AML-193 (cell line): ENCODE measurements at places on chromosomes 7 and 10.

DNA sequence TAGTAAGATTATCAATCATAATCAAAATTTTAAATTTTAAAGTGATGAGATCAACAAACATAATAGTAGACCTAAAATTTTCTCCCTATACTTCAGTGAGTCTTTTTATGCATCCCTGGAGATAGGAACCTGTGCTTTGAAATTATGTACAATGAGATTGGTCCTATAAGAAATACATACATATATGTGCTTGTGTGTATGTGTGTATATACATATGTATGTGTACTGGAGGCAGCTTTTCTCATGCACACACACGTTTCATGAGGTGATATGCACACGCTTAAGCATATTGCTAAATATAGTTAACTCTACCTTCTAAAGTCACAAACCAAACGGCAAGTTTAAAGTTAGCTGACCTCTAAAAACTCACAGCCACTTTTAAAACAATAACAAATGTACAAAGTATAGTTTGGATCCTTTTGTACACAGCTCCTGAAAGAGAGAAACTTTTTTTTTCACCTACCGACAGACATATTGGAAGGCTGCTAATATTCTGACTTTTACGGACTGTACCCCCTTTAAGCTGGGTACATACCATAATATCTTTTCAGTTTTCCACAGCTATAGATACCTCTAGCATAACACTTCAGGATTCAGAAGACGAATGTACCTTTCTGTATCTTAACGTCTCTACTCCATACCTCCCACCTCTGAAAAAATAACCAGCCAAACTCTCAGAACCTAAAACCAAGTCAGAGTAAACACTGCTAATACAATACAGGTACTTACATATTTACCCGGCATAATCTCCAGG is 3.3 kb downstream of the ITGB1 start:
- no peak for DNase-seq

DNA sequence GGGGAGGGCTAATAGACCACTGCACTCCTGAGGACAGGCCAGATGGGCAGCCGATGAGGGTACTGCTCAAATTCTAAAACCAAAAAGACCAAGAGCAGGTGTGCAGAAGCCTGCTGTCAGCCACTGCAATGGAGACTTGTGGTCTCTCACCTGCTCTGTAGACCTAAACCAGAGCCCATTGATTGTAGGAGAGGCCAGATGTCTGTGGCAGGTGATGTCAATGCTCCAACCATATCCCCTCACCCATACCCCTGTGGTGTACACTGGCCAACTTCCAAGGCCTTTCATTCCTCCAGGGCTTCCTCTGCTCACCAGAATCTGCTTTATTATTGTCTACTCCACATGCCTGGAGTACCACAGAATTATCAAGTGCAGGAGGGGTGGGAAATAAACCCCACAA is 116.9 kb upstream of the CHST15 start:
- no peak for DNase-seq

- DNase-seq, result peak; percentile 53
Observed at GRCh38 chr7:134547397-134548054, 1.4 kb upstream of the AKR1B15 start.

DNA sequence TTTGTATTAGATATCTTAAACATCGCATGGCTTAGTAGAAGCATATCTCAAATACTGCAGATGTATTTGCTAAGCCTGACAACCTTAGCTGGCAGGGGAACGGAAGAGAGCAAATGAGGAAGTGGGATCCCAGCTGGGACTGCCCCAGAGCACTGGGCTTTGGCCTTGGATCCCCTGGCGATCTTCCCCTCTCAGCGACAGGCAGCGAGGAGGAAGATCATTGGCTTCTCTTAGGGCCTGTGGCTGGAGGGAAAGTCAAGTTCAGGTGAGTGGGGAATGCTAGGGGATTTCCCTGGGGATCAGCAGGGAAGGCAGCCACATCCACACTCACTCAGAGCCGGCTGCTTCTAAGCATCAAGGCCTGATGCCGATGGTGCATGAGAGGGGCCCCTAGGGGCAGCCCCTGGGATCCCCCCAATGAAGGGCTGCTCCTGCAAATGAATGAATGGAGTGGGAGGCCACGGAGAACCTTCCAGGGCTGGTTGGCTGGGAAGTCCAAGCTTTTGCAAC is 42.0 kb downstream of the LYZL2 start:
- DNase-seq, result peak; percentile 90

DNA sequence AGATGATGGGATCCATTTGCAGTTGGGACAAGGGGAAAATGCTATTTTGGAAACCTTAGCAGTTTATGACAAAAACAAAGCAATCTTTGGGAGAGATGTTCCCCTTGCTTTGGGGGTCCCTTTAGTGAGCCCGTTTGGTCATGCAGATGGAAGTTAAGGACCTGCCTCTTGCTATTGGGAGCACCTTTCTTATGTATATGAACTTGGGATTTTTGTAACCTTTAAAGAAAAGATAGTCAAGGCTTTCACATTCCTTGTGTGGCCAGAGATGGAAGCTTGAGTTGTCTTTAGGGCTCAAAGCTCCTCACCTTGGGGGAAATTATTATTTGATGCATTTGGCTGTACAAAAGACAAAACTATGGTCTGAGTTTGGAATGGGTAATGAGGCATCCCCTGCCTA is 179.0 kb upstream of the PLPP4 start:
- no peak for DNase-seq

GRCh38 chr7:45215601-45216062 is 58.0 kb downstream of the RAMP3 start:
- no peak for DNase-seq
